ENCODE measurements at places on chromosomes 2 and 18.

DNA sequence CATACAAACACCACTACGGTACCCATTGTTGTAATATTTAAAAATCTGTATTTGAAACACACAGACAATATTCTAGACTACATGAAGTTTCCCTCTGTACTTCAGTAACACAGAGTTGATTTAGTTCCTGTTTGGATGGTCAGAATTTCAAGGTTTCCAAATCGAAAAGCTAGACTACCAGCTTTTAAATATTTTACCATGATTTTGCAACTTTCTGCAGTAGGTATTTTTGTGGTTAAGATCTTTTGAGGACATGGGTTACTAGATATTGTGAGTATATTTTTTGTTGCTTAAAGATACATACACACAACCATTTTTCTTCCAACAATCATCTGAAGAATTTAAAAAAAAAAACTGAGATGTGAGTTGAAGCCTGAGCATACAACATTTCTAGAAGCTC, 10.9 kb downstream of the SERPINB5 start:
- no peak for DNase-seq

- DNase-seq: no peak
Observed at GRCh38 chr2:232888099-232888836, 18.2 kb downstream of the SNORC start.

DNA sequence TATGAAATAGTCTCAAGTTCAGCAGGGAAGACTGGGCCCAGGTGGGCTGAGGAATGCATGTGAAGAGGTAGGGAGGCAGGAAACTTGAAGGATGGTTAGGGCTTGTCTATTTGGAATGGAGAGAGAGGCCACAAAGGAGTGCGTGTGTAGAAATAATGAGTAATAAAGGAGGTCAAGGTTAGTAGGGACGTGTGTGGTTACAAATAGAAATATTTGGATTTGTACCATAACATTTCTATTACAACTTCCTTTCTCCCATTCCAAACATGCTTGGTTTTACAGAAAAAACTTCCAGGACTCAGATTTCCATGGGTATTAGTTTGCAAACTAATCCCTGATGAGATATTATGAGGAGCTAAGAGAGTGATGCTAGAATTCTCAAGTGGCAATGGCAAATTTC, 280.6 kb downstream of the NCKAP5 start:
- no peak for DNase-seq

- DNase-seq: no peak
Observed at GRCh38 chr2:227006189-227006897, 157.7 kb downstream of the COL4A4 start.

GRCh38 chr2:67322353-67323001, 74.7 kb upstream of the ETAA1 start:
- DNase-seq: no peak
